Osteoblast (primary cell): ENCODE measurements at places on chromosomes 6 and 20.

DNA sequence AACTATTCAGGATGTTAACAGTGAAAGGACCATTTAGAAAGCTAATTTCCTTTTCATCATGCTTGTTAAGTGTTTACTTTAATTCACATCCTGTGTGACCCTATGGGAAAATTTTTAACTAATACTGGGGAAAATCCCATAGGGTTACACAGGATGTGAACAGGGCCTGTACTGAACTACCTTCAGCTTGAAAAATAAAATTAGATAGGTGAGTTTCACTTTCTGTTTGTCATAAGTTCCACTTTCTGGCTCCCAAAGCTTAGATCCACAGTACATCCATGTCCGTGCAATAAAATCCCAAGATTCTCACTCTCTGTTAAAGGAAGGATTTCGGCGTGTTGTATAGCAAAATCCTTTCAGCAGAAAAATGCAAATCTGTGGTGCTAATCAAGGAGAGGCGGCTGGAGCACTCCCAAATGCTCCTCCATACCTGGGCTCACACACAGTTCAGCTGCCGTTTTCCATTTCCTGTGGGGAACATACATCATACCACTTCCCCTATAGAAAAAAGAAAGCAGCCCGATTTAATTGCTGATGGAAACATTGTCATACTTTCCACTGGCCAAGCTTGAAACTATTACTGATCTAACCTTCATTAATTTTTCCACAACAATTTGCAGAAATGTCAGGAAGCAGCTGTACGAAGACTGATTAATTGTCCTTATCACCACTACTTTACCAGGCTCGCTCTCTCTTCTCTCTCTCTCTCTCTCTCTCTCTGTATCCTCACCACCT, 125.2 kb downstream of the HIVEP2 start:
- H3K27me3 ChIP-seq: no peaks in the 10 kb centered on the region
- peak overlapping the region; percentile 72 for H3K27ac ChIP-seq
- H3K36me3 ChIP-seq: no peaks in the 10 kb centered on the region
- DNase-seq: no peak
- peaks cover 15% of the 10 kb centered on the region for H3K4me1 ChIP-seq

DNA sequence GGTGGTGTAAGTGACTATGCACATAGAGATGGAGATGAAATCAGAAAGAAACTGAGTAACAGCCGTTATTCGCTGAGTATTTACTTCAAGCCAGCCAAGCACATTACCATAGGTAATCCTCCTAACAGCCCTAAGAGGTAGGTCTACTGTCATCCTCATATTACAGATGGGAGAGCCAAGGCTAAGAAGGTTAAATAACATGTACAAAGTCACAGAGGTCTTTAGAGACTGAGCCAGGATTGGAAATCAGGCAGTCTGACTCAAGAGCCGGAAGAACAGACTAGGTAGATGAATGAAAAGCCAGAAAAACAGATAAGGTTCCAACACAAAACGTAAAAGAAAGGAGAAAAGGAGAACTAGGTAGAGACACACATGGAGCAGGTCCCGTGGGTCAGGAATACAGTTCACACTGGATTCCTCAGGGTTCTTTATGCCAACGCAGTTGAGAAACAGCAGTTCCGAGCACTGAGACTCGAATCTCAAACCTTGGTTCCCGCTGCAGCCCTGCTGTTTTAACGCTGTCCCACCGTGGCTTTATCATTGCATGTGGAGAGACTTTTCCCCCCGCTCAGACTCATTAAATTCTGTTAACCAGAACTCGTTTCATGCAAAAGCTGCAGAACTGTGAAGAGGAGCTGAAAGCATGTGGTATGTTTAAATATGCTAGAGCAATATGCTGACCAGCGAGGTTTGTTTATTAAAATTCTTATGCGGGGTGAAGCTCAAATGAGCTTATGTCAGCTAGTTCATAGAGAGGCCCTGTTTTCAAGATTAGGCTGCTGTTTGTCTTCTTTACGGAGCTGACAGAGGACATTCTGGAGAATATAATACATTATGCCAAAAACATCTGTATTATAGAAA, 537.9 kb downstream of the CD83 start:
- no peak for DNase-seq
- no peak overlapping the region for H3K27ac ChIP-seq
- no peak overlapping the region for H3K4me3 ChIP-seq
- H3K27me3 ChIP-seq: no peaks in the 10 kb centered on the region

DNA sequence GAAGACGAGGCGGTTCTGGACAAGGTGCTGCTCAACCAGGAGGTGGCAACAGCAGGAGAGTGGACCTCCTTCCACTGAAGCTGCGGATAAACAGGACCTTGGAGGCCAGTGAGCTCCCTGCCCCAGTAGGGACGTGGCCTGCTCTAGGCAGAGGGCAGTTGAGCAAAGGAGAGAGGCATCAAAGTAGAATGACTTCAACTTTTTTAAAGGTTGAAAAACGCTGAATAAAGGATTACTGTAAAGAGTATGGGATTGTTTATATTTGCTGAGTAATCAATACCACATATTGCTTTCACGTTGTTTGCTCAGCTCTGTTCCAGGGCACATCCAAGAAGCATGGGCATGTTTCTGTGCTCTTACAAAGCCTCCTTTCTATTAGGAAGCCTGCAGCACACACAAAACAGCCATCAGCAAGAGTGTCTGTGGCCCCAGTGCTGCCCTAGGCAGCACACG, 48.1 kb downstream of the ERMARD start:
- no peaks in the 10 kb centered on the region for H3K36me3 ChIP-seq
- no peak overlapping the region for H3K4me3 ChIP-seq
- DNase-seq: no peak
- no peak overlapping the region for H3K27ac ChIP-seq
- H3K4me1 ChIP-seq: peaks cover 7% of the 10 kb centered on the region

DNA sequence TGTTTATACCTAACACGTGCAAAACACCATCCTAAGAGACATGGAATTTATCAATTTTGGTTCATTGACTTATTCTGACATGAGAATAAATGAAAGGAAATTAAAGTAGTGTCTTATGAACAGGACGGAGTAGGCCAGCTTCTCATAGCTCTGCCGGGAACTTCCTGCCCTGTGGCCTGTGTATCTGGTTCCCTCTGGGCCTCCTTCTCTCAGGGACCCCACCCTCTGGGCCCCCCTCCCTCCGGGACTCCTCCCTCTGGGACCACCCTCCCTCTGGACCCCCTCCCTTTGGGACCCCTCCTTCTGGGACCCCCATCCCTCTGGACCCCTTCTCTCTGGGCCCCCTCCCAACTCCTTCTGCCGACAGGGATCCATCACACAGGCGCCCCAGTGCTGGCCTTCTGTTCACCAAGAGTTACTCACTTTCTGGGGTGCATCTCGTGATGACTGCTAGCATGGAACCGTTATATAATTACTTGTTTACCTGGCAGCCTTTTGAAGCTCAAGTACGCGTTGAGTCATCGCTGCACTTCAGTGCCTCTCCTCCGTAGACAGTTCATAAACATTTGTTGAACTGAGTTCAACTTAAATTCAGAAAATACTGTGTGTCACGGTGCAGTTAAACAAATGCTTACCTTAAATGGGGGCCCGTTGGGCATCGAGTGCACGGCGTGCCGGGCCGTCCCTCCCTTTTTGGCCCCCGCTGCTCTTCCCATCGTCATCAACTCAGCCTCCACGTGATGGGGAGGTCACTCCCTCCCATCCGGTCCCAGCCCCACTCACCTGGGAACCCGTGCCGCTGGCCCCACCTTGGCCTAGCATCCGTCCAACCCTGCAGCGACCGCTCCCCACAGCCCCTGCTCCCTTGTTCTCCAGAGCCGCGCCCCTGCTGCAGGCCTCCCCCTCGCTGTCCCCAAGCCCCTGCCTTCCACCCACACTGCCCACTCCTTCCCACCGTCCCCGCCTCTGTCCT, 8.1 kb downstream of the CCR6 start:
- no peaks in the 10 kb centered on the region for H3K4me1 ChIP-seq
- H3K36me3 ChIP-seq: no peaks in the 10 kb centered on the region
- DNase-seq: no peak
- H3K4me3 ChIP-seq: no peak overlapping the region
- H3K27me3 ChIP-seq: no peaks in the 10 kb centered on the region

GRCh38 chr6:28312939-28313338, 23.0 kb downstream of the ZSCAN31 start:
- no peak for DNase-seq
- H3K27me3 ChIP-seq: no peaks in the 10 kb centered on the region
- no peak overlapping the region for H3K27ac ChIP-seq
- no peaks in the 10 kb centered on the region for H3K4me1 ChIP-seq
- no peak overlapping the region for H3K4me3 ChIP-seq

GRCh38 chr6:17519120-17519519, 81.0 kb upstream of the FAM8A1 start:
- no peak overlapping the region for H3K4me3 ChIP-seq
- no peak for DNase-seq
- no peak overlapping the region for H3K27ac ChIP-seq
- no peaks in the 10 kb centered on the region for H3K27me3 ChIP-seq
- H3K36me3 ChIP-seq: no peaks in the 10 kb centered on the region

GRCh38 chr20:44234566-44235317, 12.4 kb upstream of the GDAP1L1 start:
- H3K4me1 ChIP-seq: no peaks in the 10 kb centered on the region
- H3K36me3 ChIP-seq: no peaks in the 10 kb centered on the region
- DNase-seq: no peak
- no peak overlapping the region for H3K4me3 ChIP-seq
- H3K27ac ChIP-seq: no peak overlapping the region
- no peaks in the 10 kb centered on the region for H3K27me3 ChIP-seq

GRCh38 chr6:51855310-51856082, 231.9 kb downstream of the PKHD1 start:
- no peaks in the 10 kb centered on the region for H3K4me1 ChIP-seq
- no peak overlapping the region for H3K27ac ChIP-seq
- H3K4me3 ChIP-seq: no peak overlapping the region
- H3K36me3 ChIP-seq: no peaks in the 10 kb centered on the region
- DNase-seq: peak; percentile 87
- H3K27me3 ChIP-seq: no peaks in the 10 kb centered on the region

GRCh38 chr6:136334465-136334846, 44.8 kb upstream of the BCLAF1 start:
- H3K4me1 ChIP-seq: no peaks in the 10 kb centered on the region
- no peak overlapping the region for H3K4me3 ChIP-seq
- H3K27ac ChIP-seq: no peak overlapping the region
- DNase-seq: no peak

GRCh38 chr6:105669232-105669631, 266.4 kb upstream of the PREP start:
- no peaks in the 10 kb centered on the region for H3K4me1 ChIP-seq
- H3K27ac ChIP-seq: no peak overlapping the region
- H3K4me3 ChIP-seq: no peak overlapping the region
- no peaks in the 10 kb centered on the region for H3K27me3 ChIP-seq

DNA sequence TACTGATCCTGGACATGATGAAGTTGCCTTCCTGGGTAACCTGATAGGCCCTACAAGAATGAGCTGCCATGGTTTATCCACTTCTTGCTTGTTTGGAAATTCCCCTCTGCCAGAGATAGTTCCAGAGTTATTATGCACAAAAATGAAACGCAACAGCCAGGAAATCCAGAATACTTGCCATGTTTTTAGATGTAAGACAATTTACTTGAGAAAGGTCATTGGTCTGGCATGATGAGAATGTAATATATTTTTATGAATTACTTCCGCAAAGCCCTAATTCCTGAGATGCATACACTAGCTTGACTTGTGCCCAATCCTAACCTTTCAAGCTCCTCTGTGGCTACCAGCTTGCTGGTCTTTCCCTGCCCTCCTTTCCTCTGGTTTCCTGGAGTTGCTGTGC, 27.9 kb upstream of the NT5E start:
- no peaks in the 10 kb centered on the region for H3K27me3 ChIP-seq
- DNase-seq: no peak
- peaks cover 57% of the 10 kb centered on the region for H3K4me1 ChIP-seq

DNA sequence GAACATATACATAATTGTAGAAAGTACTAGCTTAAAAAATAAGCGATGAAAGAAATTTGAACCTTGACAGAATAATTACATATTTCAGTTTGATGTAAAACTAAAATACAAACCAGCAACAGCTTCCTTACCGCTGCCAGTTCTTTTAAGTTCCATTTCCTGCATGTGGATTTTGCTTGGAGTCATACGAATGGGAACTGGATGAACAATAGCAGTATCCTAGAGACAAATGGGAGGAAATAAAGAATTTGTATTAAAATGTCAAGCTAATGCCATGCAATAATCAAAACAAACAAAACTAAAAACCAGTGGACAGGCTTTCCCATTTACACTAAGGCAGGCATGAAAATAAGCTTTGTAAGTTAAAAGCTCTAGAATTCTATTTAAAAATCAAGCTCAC, 67.1 kb downstream of the REPS1 start:
- no peaks in the 10 kb centered on the region for H3K4me1 ChIP-seq
- no peak for DNase-seq
- H3K27me3 ChIP-seq: no peaks in the 10 kb centered on the region
- no peak overlapping the region for H3K27ac ChIP-seq
- H3K36me3 ChIP-seq: peaks cover 7% of the 10 kb centered on the region

DNA sequence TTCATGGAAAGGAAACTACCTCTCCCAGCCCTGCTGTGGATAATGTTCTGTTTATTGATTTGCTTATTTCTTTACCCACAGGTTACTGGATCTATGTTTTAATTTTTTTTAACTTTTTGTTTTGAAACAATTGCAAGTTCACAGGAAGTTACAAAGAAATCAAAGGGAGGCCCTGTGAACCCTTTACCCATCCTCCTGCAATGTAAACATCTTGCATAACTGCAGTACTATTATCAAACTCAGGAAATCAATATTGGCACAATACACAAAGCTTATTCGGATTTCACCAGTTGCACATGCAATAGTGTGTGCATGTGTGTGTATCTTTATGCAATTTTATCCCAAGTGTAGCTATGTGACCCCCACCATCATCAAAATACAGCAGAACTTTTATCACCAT, 398.0 kb downstream of the BTBD3 start:
- no peak for DNase-seq
- H3K27ac ChIP-seq: no peak overlapping the region
- no peaks in the 10 kb centered on the region for H3K27me3 ChIP-seq
- H3K4me1 ChIP-seq: no peaks in the 10 kb centered on the region
- no peaks in the 10 kb centered on the region for H3K36me3 ChIP-seq
- no peak overlapping the region for H3K4me3 ChIP-seq

DNA sequence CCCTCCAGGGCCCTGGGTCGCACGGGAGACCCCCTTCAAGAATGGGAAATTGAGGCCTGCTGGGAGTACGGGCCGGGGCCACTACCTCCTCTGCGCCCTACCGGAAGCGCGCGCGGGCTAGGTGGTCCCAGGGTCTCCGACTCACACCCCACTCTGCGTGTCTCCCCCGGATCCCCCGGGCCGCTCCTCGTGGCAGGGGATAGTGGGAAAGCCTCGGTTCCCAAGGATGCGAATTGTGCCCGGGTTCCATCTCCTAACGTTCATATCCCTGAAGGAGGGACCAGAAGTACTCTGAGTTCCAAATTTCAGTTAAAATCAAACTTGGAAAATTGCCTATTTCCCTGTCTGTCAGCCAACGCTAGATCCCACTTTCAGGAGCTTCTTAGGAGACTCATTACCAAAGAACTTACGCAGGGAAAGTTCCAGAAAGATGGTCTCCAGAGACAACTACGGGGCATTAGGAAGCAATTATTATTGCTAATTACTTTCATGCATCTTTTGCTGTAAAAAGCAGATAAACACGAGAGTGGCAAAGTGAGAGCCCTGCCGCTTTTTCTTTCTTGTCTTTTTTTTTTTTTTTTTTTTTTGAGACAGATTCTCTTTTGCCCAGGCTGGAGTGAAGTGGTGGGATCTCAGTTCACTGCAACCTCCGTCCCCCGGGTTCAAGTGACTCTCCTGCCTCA, 858 bp downstream of the FAM83D start:
- H3K27ac ChIP-seq: peak overlapping the region; percentile 63
- H3K27me3 ChIP-seq: peaks cover 4% of the 10 kb centered on the region
- peak overlapping the region; percentile 89 for H3K4me3 ChIP-seq
- no peaks in the 10 kb centered on the region for H3K36me3 ChIP-seq
- H3K4me1 ChIP-seq: peaks cover 32% of the 10 kb centered on the region
- peak; percentile 76 for DNase-seq
